Hematopoietic multipotent progenitor cell treated with erythropoietin and hydrocortisone succinate and interleukin-3 and kit ligand, for 8 days (in vitro differentiated cells): ENCODE measurements at places on chromosomes 7 and 10.

GRCh38 chr7:132351954-132352499, 224.2 kb downstream of the PLXNA4 start:
- DNase-seq: no peak

- DNase-seq: no peak
Measured at GRCh38 chr10:116877391-116877790, 28.1 kb downstream of the ENO4 start.

- DNase-seq: no peak
Measured at GRCh38 chr10:127313996-127314700, 117.8 kb upstream of the INSYN2A start.

DNA sequence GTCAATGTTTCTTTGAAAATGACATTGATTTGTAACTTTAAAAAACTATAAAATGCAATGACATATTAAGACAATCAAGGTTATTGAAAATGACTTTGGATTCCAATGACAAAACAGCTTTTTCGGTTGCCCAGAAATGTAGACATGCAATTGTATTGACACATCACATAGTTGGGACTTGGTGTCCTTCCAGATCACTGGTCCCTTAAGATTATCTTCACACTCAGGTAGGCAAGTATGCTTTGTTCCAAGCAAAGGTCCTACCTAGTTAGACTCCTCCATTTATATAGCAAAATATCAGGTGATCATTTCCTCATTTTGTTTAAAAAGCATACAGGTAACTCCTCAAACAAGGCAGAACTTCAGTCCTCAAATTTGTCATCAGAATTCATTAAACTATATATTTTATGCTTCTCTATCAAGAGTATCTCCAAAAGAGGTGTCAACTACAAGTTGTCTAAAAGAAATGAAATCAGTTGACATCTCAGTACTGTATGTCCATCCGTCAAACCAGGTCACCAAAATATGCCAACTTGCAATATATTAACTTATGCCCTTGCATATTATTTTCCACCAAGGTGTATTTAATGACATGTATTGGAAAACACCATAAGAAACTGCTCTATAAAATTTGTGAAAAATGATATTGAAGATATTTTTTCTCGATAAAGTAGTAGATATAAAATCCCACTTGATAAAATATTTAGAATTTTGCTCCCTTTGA, 64.6 kb downstream of the TSPAN12 start:
- no peak for DNase-seq

DNA sequence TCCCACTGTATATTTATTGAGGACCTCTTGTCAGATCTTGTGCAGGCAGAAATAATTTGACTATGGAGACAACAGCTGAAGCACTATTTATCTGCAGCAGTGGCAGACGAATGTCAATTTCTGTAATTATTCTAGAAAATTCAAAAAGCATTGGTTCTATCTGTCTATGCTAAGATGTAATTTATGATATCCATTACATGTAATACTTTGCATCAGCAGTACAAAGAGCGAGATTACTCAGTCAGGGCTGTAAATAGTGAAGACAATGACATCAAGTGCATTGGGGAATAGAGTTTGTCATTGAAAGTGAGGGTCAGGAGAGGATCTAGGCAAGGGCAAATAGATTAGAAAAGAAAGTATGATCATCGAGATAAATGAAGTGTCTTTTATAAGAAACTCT, 508.2 kb downstream of the ZWINT start:
- no peak for DNase-seq

DNA sequence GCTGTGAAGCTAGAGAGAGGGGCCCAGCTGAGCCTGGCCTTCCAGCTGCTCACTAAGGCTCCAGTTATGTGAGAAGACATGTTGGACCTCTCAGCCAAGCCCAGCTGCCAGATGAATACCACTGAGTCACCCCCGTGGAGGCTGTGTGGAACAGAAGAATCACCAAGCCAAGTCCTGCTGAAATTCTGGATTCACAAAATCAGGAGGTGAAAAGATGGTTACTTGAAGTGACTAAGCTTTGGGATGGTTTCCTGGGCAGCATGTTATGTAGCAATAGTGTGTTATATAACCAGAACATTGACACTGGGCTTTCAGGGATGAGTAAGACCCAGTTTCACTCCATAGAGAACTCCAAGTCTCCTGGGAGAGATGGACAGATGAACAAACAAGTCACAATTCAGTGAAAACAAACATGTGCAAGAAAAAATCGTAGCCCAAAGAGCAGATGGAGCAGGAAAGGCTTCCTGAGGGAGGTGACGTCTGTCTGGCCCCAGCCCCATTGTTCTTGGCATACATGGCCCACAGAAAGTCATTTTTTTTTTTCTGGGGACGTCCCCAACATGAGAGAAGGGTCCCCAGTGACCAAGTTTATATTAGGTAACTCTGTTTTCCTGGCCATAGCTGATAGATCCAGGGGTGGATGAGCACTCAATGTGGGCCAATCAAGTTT, 64.1 kb upstream of the PDZD8 start:
- no peak for DNase-seq

GRCh38 chr7:153385502-153385901, 626.0 kb downstream of the ACTR3B start:
- DNase-seq: no peak

- DNase-seq: no peak
Measured at GRCh38 chr7:1548438-1548831, 7.6 kb downstream of the TMEM184A start.

DNA sequence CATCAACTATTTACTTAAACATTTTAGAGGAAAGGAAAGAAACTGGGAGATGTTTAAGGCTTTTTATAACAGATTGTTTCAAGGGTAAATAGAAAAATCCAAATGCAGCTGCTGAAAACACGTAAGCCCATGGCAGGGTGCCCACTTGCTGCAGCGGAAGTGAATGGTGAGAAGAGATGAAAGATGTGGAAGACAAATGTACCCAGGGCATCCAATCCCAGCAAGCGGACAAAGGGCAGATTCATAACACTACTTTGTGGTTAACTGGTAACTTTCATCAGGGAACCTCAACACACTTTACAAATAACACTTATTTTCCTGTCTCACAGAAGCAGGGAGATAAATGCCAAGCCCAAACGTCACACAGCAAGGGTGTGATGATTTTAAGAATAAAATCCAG, 358.4 kb downstream of the KCNMA1 start:
- no peak for DNase-seq
